ENCODE measurements at places on chromosomes 11 and 22. TPM values are rescaled to one million over a fixed set of nuclear protein-coding genes. Genes with fewer than 3 reads are reported as not detected.

The PLA2G6 gene
- 128 TPM for total RNA-seq

The PC gene
- 2.6 TPM for total RNA-seq

The TMPRSS4 gene
- total RNA-seq: not detected

The KDM4E gene
- not detected for total RNA-seq

The GSC2 gene
- not detected for total RNA-seq

The CHCHD10 gene
- 54.0 TPM for total RNA-seq

The FOSL1 gene
- not detected for total RNA-seq

The PHF5A gene
- 31.6 TPM for total RNA-seq
